ENCODE measurements at places on chromosomes 2 and 18.

DNA sequence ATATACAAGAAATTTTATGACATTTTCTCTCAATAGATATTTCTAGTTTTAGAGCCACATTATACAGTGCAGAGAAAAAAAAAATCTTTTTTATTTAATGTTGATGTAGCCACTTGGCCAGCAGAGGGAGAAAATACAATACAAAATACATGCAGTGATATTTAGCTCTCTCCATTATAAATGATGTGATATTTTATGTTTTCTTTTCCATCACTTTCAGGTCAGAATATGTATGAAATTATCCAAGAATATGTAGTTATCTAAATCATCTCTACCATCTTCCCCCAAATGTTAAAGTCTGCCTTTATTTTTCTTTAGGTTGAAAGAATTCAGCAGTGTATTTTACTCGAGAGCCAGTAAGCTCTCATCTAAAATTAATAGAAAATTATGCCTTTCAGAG lies 533.6 kb upstream of the FSHR start:
- DNase-seq = peak; percentile 11

DNA sequence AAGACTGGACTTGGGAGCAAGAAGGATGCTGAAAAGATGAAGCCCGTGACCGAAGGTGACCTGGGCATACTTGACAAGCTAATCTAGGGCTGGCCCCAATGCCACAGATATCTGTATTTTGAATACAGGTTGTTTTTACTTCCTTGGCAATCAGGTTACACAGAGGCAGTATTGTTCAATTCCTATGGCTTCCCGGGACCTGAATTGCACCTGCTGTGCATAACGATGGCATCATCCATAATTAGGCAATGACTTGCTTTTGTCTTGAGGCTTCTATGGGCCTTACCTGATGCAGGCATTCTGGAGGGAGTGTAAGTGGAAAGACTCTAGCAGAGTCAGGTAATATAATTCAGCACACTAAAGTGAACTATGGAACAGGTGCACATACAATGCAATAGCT lies 60.6 kb upstream of the CUL3 start:
- DNase-seq = no peak

DNA sequence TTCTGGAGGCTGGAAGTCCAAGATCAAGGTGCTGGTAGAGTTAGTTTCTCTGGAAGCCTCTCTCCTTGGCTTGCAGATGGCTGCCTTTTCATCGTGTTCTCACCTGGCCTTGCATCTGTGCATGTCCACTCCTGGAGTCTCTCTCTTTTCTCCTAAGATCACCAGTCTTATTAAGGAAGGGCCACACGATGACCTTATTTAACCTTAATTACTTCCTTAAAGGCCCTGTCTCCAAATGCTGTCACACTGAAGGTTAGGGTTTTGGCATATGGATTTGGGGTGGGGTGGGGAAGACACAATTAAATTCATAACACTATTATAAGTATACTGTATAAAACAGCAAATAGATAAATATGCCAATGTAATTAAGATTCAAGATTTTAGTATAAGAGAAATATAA lies 402.4 kb upstream of the HS6ST1 start:
- no peak for DNase-seq

DNA sequence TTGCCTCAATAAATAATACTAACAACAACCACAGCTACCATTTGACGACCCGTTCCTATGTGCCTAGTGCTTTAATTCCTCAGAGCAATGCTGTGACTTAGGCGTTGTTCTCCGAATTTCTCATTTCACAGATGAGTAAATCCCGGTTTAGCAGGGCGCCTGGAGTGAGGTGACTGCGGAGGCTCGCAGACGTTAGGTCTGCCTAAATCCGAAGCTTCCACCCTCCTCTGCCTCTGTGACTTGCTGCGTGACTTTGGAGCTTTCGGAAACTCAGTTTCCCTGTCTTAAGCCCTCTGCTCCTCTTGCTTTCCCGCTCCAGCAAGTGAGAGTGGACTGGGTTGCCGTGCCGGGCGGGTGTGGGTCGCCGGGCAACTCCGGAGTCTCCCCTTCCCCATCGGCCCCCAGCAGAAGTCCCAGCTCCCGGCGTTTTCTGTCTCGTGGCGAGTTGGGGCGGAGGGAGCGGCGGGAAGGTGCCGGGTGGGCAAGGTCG lies 711 bp upstream of the ATOH8 start:
- no peak for DNase-seq

DNA sequence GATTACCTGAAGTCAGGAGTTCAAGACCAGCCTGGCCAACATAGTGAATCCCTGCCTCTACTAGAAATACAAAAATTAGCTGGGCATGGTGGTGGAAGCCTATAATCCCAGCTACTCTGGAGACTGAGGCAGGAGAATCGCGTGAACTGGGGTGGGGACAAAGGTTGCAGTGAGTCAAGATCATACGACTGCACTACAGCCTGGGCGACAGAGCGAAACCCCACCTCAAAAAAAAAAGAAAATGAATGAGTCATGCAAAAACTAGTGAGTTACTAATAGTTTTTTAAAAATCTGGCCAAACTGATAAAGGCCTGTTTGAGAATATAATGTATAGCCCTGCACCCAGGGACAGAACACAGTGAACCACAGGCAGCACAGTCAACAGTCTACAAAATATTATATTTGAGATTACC lies 17.5 kb downstream of the AFG3L2 start:
- no peak for DNase-seq

GRCh38 chr2:147782141-147782930 lies 62.5 kb upstream of the ACVR2A start:
- DNase-seq = no peak

DNA sequence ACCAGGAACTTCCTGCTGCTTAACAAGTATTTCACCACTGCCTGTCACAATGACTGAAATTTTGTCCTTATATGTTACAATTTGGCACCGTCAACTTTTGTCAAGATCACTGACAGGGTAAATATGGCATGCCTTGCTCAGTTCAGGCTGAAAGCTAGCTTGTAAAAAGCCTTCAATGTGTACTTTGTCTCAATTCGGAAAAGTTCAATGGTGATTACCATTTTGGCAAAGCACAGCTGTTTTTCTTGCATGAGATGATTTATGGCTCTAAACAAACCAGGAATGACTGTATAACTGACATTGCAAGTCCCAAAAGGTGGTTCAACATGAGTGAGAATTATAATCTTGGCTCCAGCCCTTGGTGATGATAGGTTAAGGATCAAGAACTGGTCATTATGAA lies 1255.2 kb downstream of the CNTNAP5 start:
- DNase-seq = no peak

GRCh38 chr2:45145073-45145899 lies 136.0 kb upstream of the SIX2 start:
- no peak for DNase-seq

DNA sequence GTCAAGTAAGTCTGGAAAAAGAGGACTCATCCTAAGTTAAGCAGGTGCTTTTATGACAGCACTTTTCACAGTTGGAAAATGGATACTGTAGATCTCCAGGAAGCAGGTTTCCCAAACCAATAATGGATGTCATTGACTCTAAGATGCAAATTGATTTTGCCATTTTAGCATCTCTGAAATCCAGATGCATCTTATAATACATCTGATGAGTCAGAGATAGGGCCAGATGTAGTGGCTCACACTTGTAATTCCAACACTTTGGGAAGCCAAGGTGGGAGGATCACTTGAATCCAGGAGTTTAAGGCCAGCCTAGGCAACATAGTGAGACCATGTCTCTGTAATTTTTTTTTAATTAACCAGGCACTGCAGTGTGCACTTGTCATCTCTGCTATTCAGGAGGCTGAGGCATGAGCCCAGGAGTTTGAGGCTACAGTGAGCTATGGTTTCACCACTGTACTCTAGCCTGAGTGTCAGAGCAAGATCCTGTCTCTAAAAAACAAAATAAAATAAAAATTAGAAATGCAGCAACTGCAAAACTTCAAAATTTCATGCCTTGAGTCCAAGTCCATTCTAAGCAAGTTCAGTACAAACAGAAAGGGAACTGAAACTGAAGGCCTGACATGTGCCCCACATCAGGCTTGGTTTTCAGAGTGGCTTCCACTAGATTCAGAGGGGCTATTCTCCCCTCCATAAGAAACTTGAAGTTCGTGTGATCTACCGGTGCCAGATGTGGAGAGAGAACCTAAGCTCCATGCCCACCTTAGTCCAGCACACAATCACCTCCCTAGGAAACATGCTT lies 267.8 kb upstream of the NCKAP5 start:
- DNase-seq = no peak

- DNase-seq = no peak
Observed at GRCh38 chr2:128439031-128439790, 120.5 kb upstream of the HS6ST1 start.

- DNase-seq = no peak
Observed at GRCh38 chr2:181393472-181393871, 63.7 kb upstream of the ITGA4 start.

DNA sequence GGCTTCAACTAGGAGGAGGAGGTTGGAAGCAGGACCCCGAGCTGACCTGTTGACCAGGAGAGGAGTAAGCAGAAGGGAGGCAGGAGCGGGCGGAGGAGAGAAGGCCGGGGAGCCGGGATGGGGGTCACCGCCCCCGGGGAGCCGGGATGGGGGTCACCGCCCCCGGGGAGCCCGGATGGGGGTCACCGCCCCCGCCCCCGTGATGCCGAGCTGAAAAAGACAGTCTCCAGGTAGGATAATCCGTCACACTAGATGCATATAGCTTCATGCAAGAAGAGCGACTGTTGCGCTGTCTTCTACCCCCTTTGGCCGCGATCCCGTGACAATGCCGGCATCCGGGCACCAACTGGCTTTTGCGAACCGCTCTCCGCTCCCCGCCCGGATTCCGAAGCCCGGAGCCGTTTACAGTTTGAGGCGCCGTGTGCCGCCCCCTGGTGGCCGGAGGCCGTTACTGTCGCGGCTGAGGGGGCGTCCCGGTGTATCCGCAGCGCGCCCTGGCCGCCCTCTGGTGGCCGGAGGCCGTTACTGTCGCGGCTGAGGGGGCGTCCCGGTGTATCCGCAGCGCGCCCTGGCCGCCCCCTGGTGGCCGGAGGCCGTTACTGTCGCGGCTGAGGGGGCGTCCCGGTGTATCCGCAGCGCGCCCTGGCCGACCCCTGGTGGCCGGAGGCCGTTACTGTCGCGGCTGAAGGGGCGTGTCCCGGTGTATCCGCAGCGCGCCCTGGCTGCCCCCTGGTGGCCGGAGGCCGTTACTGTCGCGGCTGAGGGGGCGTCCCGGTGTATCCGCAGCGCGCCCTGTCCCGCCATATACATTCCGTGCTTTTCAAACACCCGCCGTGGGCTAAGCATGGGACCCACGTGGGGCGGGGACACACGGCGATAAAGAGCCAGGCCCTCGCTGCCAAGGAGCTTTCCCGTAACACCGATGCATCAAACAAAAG lies 89.6 kb downstream of the ACTR3 start:
- DNase-seq = no peak

DNA sequence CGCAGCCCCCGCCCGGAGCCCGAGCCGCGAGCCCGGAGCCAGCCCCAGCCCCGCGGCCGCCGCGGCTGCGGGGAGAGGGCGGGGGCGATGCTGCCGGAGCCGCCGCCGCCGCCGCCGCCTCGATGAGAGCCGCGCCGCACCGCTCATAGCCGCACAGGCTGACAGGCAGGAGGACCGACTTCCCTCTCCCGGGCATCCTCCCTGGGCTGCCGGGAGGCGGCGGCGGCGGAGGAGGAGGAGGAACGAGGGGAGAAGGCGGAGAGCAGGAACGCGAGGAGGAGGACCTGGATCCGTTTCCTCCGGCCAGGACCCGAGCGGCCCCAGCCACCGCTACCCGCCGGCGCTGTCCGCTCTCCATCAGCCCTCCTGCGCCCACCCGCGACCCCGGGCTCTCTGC lies 370 bp downstream of the KLHL29 start:
- DNase-seq = no peak

GRCh38 chr2:131535526-131535925 lies 7.8 kb downstream of the CCDC74A start:
- no peak for DNase-seq

DNA sequence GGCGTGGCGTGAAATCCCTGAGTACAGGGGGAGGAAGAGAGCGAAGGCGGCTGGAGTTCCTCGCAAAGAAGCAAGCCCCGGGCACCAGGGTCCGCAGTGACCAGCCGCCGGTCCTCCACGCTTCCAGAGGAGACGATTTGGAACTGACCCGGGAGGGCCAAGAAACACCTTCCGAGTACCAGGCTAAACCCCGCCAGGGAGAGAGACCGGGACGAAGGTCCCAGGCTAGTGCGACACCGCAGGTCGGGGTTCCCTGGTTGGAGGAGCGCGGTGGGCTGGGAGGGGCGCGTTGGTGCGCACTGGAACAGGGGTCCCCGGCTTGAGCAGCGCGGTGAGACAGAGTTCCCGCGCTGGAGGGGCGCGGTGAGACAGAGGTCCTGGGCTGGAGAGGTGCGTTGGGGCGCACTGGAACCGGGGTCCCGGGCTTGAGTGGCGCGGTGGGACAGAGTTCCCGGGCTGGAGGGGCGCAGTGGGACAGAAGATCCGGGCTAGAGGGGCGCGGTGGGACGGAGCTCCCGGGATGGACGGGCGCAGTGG lies 901 bp downstream of the WDFY1 start:
- DNase-seq = no peak

GRCh38 chr2:174011796-174012195 lies 46.6 kb upstream of the SP3 start:
- no peak for DNase-seq

GRCh38 chr2:215022910-215023309 lies 115.5 kb downstream of the ABCA12 start:
- no peak for DNase-seq

DNA sequence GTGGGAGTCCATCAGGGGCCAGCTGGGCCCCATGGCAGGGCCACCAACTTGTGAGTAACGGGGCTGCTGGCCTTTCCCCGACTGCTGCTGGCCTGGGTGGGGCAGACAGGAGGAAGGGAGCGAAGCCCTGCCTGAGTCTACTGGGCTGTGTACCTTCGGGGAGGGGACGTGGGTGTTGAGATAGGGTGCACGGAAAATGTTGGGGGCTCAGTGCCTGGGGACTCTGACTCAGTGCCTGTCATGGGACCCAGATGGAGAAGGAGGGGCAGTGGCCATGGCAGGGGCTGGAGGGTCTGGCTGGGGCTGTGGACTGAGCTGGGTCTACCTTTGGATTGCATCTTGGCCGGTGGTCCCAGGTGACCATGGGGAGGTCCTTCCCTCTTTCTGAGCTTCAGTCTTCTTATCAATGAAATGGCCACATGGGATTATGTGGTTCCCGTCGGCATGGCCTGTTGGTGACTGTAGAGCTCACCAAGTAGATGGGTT lies 4.0 kb downstream of the SLC4A3 start:
- no peak for DNase-seq

DNA sequence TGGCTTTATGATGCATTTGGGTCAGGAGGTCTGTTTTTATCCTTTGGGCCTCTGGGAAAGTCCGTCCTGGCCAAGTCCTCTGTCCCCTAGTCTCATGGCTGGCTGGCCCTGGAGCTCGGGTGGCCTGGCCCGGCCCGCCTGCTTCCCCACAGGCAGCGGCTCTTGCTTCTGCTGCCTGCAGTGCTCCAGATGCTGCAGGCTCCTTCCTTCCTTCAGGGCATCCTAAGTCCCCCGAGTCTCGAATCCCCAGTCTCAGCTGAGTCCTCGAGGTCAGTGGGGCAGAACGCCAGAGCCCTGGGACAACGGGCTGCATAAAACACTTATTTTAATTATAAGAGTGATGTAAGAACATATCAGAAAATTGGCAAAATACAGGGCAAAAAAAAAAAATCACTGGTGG lies 71.2 kb downstream of the HPCAL1 start:
- DNase-seq = no peak

- no peak for DNase-seq
Observed at GRCh38 chr18:14961991-14962390, 214.0 kb downstream of the ANKRD30B start.
